ENCODE measurements at places on chromosomes 1 and 21.
A peak's percentile ranks its signal among the peaks of the same experiment; 100 is the strongest.

DNA sequence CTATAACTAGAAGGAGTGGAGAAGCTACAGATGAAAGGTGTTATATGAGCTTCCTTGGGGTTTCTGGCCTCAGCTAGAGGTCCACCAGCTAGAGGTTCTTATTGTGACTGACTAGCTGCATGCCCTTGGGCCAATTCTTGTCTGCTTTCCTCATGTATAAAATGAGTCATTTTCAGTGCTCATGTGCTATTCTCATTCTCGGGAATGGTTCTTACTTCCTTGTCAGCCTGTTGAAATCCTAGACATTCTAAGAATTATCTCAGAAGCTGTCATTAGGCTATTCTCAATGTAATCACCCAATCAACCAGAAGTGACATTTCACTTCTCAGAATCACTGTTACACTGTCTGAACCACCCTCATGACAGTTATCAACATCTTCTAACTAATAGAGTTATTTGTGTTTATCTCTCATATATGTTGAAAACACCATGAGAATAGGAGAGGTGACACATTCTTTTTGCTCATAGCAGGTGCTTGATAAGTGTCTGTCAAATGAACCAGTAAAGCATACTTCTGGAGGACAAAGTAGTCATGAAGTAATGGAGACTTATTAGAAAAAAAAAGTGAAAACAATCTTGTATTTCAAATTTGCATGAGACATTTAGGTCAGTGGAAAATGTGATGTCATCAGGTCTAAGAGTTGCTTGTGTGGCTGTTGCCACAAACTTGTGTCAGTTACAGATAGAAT, 122.8 kb upstream of the IVNS1ABP start:
- DNase-seq = no peak

- DNase-seq = no peak
Observed at GRCh38 chr1:11333631-11334030, 60.6 kb downstream of the UBIAD1 start.

DNA sequence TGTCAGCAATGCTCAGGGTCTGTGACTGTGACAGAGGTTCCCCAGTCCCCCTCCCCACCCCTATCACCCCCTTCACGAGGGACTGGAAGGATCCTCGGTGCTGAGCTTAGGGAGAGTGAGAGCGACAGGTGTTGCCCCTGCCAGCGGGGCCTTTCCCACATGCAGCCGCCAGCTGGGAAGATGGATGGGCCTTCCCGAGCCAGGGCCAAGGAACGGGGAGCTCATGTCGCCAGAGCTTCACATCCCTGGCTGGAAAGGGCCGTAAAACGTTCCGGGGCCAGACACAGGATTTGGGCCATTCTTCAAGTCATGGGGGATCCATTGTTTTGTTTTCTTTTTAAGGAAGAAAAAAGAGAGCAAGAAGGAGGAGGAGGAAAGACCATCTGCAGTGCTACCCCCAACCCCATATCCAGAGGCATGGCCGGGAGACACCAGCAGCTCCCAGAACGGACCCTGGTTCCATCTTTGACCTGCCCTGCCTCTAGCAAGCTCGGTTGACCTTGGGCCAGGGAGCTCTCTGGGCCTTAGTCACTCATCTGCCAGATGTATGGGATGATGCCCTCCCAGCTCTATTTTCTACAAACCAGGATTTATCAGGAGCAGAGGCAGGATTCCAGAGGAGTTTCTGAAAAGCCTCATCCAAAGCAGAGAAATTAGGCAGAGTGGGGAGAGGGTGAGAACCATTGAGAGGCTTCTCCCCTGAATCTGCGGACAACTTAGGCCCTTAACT, 54.1 kb downstream of the TAS1R2 start:
- DNase-seq = no peak

- no peak for DNase-seq
Observed at GRCh38 chr1:228510803-228511413, 23.7 kb downstream of the RNF187 start.

- DNase-seq = no peak
Observed at GRCh38 chr1:36024847-36025246, 59.0 kb upstream of the TEKT2 start.

DNA sequence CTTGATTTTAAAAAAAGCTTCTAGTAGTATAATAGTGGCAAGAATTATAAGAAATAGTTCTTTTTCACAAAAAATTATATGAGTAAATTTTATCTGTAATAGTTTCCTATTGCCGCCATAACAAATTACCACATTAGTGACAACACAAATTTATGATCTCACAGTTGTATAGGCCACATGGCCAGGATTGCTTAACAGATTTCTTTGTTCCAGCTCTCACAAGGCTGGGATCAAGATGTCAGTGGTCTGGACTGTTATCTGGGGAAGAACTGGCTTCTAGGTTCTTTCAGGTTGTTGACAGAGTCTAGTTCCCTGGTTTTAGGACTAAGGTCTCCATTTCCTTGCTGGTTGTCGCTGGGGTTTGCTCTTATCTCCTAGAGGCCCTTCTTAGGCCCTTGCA, 236.4 kb downstream of the USP25 start:
- no peak for DNase-seq

DNA sequence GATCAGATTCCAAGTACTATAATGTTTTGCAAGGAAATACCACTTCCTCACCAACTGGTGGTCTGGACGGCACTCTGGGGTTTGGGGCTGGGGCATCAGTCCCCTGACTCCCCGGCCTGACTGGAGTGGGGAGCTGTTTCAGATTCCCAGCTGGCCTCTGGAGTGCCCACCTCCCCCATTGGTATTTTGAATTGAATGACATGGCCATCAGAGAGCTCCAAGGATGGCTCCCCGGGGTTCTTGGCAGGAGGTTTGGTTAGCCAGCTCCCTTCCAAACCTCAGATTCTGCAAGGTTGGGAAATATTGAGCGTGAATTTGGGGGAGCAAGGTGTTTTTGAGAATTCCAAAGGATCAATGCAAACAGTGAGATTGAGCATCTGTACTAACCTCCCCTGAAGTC, 2.2 kb upstream of the INAVA start:
- DNase-seq = no peak

DNA sequence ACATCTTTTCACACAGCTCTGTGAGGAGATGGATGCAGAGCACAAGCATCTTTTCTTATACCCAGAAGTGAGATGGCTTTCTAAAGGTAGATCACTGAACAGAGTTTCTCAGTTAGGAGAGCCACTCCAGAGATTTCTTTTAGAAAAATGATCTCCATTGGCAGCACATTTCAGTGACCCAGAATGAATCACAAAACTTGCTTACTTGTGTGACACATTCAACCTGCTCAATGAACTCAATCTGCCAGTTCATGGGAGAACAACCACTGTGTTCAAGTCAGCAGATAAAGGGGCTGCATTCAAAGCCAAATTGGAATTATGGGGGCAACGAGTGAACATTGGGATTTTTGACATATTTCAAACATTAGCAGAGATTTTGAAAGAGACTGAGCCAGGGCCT, 78.3 kb downstream of the UCHL5 start:
- DNase-seq = no peak

DNA sequence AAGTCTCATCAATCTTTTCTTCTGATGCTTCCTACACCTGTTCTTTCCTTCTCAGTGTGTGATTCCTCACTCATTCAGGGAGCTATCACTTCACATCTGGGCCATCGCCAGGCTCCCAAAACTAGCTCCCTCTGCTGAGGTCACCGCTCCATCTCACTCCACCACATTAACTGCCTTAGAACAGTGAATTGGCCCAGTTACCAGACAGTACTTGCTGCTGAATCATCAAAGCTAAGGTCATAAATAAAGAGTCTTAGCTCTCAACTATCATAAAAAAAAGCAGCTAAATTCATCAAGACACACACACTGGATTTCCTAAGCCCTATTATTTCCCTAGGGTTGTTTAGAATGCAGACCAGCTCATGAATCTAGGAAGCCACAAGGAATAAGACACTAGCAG, 18.8 kb upstream of the SRM start:
- no peak for DNase-seq

DNA sequence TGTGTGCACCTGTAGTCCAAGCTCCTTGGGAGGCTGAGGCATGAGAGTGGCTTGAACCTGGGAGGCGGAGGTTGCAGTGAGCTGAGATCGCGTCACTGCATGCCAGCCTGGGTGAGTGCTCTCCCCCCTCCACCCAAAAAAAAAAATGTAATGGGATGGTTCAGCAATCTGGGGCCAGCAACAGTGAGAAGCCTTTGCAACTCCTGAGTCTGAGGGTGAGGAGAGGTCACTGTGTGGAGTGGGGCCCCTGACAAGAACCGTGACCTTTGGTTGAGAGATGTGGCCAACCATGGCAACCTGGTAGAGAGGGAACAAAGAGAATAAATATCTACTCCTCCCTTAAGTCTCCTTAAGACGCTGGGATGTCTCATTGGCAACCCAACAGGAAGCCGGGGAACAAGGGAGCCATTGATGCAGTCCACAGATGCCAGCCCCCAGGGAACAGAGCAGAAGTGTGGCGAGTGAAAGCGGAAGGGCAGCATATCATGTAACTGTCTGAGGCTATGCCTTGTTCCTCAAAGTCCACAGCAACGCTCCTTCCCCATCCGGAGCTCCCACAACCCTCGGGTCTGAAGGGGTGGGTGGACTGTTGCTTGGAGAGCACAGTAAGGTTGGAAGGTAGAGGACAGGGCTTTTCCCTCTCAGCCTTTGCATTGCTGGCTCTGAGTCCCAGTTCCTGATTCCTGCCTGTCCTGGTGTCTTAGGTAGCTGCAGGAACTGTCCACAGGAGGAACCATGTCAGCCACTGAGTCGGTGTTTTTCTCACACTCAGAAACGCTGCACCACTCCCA, 8.3 kb downstream of the TRNP1 start:
- DNase-seq = no peak

- DNase-seq = peak; percentile 96
Observed at GRCh38 chr1:206814716-206815341, 42.5 kb upstream of the IL10 start.

GRCh38 chr1:112011202-112011601, 21.7 kb upstream of the KCND3 start:
- DNase-seq = peak; percentile 50

GRCh38 chr1:77473690-77474089, 191.9 kb downstream of the AK5 start:
- DNase-seq = peak; percentile 83

DNA sequence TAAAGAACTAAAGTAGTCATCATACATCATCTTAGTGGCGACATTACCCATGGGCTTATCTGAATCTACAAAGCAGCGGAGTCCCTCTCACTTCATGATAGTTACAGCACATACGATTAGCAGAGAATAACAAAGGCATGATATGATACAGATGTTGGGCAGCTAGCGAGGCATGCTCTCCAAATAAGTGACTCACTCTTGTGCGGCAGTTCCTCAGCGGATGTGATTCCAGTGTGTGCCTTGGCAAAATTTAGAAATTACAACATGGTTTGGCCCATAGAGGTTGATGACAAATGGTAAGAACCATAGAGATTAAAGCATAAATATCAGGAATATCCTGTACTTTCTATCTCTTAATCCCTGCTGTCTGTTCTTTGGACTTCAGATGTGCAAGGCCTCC, 48.1 kb upstream of the PAXBP1 start:
- DNase-seq = no peak

DNA sequence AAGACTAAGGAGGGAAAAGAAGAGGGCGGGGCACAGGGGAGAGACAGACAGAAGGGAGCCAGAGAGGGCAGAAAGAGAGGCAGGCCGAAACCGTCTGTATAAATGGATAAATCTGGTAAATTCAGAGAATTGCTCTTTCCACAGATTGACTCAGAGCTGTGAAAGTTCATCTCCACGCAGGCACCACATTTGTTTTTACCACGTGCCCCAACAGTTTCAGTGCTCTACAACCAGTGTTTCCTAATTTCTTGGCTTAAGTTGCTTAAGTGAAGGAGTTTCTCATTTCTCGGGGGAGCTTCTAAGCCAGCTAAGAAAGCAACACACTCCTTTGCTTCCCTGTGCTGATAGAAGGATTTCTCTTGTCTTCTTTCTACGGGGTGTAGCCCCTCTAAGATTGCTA, 87.1 kb downstream of the ENAH start:
- no peak for DNase-seq

- no peak for DNase-seq
Observed at GRCh38 chr1:87330885-87331364, 2.2 kb downstream of the LMO4 start.

- no peak for DNase-seq
Observed at GRCh38 chr1:209609041-209609790, 25.7 kb downstream of the CAMK1G start.

DNA sequence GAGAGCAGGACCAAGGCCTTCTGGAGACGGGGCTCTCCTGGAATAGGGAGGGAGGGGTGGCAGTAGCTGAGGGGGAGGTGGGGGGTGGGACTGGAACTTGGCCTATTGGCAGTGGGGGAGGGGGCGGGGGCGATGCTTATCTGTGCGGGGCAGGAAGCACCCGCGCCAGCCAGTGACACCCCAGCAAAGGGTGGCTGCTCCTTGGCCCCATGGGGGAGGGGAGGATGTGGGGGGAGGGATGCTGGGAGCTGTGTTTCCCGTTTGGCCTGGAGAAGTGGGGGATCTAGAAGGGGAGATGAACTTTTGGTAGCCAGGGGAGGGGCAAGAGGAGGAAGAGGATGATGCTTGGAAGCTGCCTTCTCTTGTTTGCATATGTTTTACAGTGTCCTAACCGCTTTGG, 11.0 kb downstream of the ZBTB7B start:
- DNase-seq = no peak

GRCh38 chr1:171911506-171911905, 70.2 kb downstream of the DNM3 start:
- DNase-seq = no peak

DNA sequence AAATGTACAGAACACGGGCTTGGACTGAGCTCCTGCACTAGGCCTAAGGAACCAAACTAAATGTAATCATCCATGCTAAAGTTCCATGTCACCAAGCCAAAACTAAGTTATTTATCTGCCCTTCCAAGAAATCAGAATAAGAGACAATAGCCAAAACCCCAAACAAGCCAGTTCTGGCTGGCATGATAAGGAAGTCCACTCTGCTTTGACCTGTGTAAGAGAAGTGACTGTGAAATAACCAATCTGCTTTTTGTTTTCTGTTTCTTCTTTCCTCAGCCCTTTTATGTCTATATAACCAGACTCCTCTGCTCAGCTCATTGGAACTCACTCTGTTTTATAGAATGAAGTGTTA, 15.1 kb downstream of the PLPPR5 start:
- no peak for DNase-seq

GRCh38 chr1:72397786-72398185, 115.4 kb upstream of the NEGR1 start:
- peak; percentile 33 for DNase-seq

- no peak for DNase-seq
Observed at GRCh38 chr1:232179896-232180778, 449.8 kb downstream of the SIPA1L2 start.

GRCh38 chr1:224127925-224128819, 14.3 kb downstream of the FBXO28 start:
- DNase-seq = no peak

All from NCI-H446 treated with DMSO at 0.1 percent for 48 hours (cell line).